ENCODE measurements at places on chromosomes 16 and 17.

DNA sequence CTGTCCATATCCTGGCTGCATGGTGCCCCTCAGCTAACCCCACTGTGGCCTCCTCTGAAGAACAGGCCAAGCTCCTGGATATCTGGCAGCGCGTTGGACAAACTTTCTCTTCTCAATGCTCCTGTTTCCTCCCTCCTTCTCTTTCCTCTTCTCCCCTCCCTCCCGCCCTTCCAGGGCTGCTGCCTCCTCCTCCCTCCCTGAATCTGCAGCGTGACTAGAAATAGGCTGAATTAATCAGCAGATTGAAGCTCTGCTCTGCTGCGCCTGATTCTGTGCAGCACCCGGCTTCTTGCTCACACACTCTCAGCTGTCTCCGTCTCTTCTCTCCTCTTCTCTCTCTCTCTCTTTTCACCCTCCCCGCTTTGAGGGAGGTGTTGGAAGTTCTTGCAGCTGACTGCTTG, 19.8 kb downstream of the TMEM94 start:
- no peak for DNase-seq

DNA sequence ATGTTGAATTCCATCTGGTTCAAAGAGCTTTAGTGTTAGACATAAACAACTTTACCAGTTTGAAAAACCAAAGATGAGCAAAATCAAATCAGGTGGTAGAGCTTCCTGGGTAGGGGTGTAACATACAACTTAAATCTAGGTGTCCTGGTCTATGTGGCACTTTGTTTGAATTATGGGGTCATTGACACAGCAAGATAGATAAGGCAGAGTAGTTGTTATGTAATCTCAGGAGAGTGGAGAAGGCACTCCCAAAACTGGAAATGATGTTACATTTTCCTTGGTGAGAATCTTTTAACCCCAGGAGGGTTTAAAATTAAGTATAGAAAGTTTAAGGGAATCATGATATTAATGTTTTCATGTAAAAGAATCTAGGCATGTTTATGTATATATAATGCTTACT, 31.9 kb downstream of the CCDC42 start:
- DNase-seq = no peak

DNA sequence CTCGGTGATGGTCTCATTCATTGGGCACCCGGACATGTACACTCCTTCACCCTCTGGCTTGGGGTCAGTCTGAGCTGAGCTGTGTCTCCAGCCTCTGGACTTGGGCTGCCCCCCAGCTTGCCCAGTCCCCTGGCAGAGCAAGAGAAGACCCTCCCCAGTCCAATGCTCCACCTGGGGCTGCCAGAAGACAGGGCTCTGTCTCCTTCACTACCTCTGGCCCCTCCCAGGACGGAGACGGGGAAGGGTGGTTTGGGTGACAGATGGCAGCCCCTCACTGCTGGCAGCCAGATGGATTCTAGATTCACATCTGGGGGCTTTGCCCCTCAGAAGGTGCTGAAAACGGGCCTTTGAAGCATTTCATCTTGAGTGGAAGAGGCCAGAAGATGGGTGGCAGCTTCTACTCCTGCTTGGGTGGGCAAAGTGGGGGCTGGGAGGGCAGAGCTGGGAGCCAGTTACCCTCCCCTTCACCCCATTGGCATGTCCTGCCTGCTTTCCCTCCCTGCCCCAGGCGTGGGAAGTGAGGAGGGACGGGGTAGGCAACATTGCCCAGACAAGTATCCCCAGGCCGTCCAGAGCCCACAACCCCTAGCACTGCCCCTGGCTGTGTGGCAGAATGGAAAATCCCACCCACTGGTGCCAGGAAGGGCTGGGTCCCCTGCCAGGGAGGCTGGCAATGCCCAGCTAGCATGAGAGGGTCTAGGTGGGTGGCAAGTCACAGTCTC, 13.9 kb downstream of the NGFR start:
- no peak for DNase-seq

- DNase-seq = no peak
These were observed 1.4 kb downstream of the CDH11 start for GRCh38 chr16:65120461-65120830.

GRCh38 chr17:17603178-17603894, 11.8 kb upstream of the PEMT start:
- no peak for DNase-seq

- no peak for DNase-seq
These were observed at the start of gene LGALS9 for GRCh38 chr17:27630607-27631410. TSS of gene LGALS9 (plus strand) at chr17:27631188. CDS start at chr17:27631266, 78 bp downstream.

DNA sequence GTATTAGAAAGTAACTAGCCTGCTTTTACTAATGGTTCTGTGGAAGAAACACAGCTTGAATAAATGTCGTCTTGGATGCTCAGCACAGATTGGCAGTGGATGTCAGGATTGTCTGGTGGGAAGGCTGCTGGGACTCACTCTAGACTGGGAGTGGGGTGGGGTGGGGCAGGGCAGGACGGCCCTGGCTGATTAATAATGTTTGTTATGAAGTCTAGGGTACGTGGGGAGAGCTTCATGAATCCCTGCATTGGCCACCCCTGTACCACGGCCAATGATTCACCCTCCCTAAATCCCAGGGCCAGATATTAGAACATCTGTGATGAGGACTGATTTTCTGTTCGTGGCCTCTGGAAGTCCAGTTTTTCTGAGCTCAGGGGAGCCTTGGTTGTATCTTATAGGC, 421.0 kb downstream of the WWOX start:
- no peak for DNase-seq

DNA sequence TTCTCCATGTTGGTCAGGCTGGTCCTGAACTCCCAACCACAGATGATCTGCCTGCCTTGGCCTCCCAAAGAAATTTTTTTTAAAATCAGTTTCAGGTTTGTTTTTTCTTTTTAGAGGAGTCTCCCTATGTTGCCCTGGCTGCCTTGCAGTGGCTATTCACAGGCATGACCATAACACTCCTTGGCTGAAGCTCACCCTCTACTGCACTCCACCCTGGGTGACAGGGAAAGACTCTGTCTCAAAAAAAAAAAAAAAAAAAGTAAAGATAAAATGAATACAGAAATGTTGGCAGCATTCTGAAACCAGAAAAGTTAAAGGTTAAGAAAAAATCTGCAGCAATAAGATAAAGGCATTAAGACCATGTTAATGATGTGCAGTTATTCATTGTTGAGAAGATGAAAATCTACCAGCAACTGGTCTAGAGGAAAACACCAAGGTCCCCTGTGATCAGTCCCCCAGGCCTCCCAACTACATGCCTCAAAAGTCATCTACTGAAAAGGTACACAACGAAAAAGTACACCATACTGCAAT, 15.1 kb downstream of the YWHAE start:
- DNase-seq = no peak

DNA sequence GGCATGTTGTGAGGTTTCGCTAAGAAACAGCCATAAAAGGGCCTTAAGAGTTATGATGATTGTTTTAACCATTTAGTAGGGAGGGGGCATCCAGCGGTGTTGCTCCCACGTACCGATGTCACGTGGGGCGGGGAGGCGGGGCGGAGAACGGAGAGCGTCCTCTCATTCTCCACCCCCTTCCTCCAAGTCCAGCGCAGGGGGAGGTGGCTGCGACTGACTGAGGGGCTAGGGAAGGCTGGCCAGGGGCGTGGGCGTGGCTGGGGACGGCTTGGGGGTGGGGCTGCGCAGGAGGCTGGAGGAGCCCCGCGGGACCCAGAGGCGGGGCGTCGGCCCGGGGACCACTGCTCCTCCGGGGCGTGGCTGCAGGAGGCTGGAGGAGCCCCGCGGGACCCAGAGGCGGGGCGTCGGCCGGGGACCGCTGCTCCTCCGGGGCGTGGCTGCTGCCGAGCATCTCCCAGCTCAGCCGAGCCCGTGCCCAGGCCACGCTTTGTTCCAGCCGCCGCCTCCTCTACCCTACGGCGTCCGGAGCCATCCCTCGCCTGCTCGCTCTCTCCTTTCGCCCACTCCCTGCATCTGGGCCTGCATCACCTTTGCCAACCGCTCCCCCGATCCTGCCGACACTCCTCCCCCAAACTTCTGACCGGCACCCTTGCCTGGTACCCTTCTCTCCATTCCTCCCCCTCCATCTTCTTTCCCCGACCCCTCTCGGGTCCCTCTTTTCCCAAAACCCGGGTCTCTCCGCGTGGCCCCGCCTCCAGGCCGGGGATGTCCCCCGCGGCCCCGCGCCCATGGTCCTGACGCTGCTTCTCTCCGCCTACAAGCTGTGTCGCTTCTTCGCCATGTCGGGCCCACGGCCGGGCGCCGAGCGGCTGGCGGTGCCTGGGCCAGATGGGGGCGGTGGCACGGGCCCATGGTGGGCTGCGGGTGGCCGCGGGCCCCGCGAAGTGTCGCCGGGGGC, at the start of gene SARM1:
Gene SARM1 (plus strand): TSS at position 450 of the 958 bp plus-strand sequence. CDS start 339 bp downstream, at position 789.
- DNase-seq = peak; percentile 99

GRCh38 chr16:25443994-25444393, 186.3 kb upstream of the ZKSCAN2 start:
- DNase-seq = no peak

DNA sequence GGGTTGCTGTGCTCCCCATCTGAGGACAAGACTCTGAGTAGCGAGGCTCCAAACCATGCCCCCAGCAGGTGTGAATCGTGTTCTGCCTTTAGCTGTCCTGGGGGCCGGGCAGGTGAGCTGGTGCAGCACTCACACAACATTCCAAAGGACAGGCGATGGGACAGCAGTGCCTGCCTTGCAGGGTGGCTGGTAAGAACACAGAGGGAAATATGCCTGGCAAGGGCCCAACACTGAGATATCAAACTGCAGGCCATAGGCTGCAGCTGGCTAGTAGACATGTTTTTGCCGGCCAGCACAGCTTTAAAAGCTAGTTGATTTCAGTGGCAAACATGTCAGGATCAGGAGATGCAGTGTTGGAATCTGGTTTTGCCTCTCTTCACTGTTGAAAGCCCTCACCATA, 23.6 kb downstream of the CLEC16A start:
- no peak for DNase-seq

DNA sequence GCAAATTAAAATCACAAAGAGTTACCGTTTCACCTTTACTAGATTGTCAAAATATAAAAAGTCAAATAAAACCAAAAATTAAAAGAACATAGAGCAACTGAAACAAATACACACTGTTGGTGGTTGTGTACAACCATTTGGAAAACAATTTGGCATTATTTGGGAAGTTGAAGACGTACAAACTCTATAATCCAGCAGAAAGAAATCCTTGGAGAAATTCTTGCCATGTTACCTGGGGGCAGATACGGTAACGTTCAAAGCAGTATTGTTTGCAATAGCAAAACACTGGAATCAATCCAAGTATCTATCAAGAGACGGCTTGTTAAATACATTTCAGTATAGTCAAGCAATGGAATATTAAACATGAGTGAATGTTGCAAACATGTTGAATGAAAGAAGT, 56.7 kb downstream of the TBX4 start:
- no peak for DNase-seq

- no peak for DNase-seq
These were observed 156.7 kb upstream of the RPH3AL start for GRCh38 chr17:509316-509715.

DNA sequence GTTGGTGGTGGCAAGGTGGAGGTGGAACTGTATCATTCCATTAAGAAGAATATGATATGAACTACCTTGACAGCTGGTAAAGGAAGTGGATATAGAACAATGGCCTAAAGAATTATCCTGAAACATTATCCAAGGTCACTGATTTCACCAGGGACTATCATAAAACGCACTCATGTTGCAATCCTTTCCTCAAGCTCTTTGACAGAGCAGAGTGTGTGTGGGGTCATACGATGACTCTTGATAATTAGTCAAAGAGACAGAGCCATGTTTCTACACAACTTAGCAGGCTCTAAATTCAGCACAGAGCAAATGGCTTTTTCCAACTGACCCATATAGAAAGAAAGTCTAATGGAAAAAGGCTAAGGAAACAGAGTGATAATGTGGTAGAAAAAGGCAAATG, 126.4 kb upstream of the ANKFN1 start:
- DNase-seq = no peak

- DNase-seq = no peak
These were observed 105.3 kb upstream of the FAM20A start for GRCh38 chr17:68706356-68706920.

DNA sequence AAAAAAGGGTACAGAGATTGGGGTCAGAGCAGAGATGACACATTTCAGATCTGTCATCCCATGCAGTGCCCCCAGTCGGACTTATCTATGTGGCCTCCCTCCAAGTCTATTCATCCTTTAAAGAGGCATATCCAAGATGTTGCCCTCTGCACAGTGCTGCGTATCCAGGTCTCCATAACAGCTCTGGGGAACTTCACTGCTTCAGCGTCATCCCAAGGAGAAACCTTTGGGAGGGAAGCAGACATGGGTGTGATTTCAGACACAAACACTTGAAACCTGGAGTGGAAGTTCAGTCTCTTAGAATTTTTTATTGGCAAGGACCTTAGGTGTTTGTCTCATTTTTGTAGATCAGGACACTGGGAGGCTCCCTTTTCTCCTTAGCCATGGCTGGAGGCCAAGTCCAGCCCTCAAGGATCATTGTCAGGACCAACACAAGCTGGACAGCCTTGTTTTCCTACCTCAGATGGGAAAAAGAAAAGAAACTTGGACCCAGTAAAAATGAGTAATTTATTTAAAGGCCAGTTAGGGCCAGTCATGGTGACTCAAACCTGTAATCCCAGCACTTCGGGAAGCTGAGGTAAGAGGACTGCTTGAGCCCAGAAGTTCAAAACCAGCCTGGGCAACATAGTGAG, 23.9 kb upstream of the NLK start:
- no peak for DNase-seq

DNA sequence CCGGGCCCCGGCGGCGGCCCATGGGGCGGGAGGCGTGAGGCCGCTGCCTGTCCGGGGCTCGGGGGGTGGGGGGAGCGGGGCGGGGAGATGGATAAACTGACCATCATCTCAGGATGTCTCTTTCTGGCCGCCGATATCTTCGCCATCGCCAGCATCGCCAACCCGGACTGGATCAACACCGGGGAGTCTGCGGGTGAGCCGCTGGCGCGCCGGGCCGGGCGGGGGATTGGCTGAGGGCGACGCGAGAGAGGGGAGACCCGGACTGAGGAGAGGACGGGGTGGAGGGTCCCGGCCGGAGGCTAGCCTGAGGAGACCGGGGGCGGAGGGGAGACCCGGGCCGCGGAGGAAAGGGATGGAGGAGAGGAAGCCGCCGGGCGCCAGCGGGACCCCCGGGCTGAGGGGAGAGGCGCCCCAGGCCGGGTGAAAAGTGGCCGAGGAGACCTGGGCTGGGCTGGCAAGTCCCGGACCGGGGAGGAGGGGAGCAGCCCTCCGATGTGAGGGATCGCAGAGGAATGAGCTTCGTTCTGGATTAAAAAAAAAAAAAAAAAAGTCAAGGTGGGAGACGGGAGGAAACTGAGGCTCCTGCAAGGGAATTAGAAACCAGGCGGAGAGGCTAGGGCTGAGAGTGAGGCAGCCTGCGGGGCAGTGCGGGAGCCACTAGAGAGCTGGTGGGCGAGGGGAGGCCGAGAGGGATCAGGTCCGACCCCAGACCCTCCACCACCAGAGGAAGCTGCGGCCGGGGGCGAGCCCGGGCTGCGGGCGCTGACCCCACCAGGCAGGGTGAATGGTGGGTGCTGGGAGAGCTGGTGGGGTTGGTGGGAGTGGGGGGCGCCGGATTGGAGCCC, 526 bp downstream of the MOSMO start:
- DNase-seq = peak; percentile 83
